Activated T-cell treated with anti-CD3 and anti-CD28 coated beads for 24 hours (primary cell): ENCODE measurements at places on chromosomes 1 and 21.

GRCh38 chr21:44750675-44751025 lies 39.3 kb upstream of the TSPEAR start:
- no peak for DNase-seq

DNA sequence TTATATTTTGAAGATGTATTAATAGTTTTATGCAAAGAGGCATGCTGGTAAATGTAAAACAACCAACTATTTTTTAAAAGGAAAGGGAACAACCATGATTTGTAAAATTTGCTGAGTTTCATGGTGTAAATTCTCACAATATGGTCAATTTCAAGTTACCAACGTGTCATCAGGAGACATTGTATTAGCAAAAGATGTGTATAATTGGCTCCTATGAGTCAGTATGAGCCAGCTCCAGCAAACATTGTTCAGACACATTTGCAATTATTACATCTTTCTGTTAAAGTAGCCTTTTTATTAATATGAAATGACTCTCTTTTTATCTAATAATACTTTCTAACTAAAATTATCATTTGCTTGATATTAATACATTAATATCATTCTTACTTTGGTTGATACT lies 15.3 kb downstream of the CFH start:
- no peak for DNase-seq

DNA sequence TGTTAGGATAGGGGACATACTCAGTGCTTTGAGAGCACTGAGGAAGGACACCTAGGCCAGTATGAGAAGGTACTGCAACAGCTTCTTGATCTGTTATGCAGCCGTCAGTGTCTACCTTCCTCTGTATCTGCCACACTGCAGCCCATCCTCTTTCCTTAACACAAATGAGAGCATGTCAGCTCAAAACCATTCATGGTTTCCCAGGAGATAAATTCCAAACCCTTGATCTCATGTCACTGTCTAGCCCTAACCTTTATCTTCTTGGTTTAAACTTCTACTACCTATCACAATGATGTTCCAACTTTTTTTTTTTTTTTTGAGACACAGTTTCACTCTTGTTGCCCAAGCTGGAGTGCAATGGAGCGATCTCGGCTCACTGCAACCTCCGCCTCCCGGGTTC lies 1.4 kb downstream of the ZMYND12 start:
- no peak for DNase-seq

- peak; percentile 32 for DNase-seq
Observed at GRCh38 chr1:206555473-206555935, 48.2 kb downstream of the RASSF5 start.

GRCh38 chr1:21317690-21318043 lies 27.4 kb upstream of the ECE1 start:
- no peak for DNase-seq

GRCh38 chr1:182317611-182318161 lies 73.9 kb downstream of the GLUL start:
- DNase-seq = no peak

- no peak for DNase-seq
Observed at GRCh38 chr1:181139631-181140061, 51.1 kb downstream of the IER5 start.

DNA sequence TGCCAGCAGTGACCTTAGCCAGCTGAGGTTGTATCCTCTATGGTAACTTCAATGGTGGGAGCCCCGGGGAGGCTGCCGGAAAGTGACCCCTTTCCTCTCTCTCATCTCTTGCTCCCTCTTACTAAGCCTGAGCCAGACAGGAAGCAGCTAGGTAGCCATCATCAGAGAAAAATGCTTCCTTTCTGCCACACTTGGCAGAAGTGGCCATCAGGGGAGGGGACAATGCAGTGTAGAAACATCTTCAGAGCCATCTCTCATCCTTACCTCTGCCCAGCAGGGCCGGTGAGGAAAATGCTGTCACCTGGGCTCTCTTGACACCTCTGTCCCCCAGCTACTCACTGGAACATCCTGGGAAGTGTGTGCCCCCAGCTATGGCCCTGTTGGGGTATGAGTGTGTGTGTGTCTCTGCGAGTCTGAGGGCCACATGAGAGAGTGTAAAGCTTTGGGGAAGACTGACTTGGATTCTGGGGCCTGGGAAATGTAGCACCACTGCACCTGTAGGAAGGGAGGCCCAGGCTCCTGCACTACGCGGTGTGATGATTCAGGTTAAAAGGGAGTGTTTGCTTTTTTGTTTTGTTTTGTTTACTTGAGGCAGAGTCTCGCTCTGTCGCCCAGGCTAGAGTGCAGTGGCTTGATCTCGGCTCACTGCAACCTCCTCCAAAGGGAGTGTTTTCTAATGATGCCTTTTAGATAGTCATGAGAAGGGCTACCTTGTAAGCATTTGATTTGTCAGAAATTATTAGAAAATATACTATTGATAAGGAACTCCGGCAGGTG lies 48.7 kb upstream of the CNTN2 start:
- no peak for DNase-seq

- no peak for DNase-seq
Observed at GRCh38 chr1:209780268-209780667, 4.1 kb downstream of the C1orf74 start.

- DNase-seq = no peak
Observed at GRCh38 chr1:244326757-244327156, 125.0 kb downstream of the ADSS2 start.

DNA sequence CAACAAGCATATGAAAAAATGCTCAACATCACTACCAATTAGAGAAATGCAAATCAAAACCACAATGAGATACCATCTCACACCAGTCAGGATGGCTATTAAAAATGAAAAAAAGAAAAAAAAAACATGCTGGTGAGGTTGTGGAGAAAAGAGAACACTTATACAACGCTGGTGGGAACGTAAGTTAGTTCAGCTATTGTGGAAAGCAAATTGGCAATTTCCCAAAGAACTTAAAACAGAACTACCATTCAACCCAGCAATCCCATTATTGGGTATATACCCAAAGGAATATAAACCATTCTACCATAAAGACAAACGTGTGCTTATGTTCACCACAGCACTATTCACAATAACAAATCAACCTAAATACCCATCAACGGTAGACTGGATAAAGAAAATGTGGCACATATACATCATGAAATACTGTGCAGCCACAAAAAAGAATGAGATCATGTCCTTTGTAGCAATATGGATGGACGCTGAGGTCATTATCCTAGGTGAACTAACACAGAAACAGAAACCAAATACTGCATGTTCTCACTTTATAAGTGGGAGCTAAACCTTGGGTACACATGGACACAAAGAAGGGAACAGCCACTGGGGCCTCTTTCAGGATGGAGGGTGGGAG lies 49.5 kb downstream of the LYST start:
- no peak for DNase-seq

DNA sequence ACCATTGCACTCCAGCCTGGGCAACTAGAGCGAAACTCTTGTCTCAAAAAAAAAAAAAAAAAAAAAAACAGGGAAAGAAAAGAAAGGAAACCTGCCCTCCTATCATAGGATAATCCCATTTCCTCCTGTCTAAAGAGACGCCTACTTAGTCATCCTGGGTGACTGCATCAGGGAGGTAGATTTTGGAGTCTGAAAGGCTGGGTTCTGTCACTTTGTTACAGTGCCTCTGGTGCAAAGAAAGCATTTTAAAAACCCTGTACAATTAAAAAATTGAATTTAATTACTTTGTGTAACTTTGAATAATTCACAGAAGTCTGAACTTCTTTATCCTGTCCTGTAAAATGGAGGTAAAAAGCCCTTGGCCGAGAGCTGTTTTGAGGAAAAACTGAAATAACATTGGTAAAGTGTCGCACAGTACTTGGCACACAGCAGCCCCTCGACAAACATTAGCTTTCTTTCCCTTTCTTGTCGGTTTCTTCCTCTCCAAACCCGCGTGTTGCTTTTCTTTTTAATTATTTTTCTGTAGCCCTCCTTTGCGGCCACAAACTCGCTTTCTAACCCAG lies 657 bp upstream of the HDAC1 start:
- no peak for DNase-seq

DNA sequence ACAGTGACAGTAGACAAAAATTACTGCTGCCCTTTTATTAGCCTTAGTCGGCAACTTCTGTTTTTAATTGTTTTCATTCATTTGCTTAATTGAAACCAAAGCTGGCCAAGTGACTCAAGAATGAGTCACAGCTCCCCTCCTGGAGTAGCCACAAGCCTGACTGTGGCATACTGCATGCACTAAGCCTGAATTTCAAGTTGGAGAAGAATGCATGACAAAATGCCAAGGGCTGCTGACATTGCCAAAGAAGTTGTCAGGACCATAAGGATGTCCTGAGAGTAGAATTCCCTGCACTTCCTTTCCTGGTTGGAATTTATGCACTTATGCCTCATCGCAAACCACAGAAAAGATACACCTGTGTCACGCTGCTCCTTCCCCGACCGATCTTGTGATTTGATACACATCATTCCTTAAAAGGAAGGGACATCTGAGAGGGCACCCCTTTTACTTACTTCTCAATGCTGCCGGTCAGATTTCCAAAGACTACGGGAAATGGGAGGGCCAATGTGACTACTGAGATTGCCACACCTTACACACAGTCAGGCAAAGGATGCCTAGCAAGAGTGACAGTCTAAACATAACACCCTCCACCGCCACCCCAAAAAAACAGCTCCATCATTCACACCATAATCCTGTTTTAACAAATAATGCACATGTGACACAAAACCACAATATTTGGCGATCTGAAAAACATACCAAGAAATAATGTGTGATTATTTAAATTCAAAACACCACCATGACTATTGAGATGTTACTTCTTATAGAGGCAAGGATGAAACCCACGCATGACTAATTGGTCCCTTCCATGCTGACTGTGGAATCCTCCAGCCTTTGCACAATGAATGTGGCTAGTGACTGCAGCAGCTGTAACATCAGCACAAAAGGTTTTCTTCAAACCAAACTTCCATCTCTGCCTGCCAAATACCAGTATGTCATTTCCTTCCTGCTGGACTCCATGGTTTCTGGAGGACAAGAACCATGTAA lies 28.2 kb downstream of the VAV3 start:
- DNase-seq = peak; percentile 56

GRCh38 chr21:34611528-34611927 lies 3.4 kb downstream of the RCAN1 start:
- DNase-seq = no peak
